ENCODE measurements at places on chromosomes 6 and 20. TPM values are rescaled to one million over a fixed set of nuclear protein-coding genes. Genes with fewer than 3 reads are reported as not detected.

AKAP7 gene
- total RNA-seq, result 5.9 TPM

TRIM15 gene
- total RNA-seq, result not detected

- no peak for DNase-seq
These were observed 1231.3 kb downstream of the EPHA7 start for GRCh38 chr6:92188016-92188415.

TSHZ2 gene
- total RNA-seq, result not detected

GRCh38 chr6:43883847-43884651 lies 114.0 kb downstream of the VEGFA start:
- no peak for DNase-seq

GRCh38 chr20:56967916-56968315 lies 298.5 kb downstream of the BMP7 start:
- DNase-seq, result no peak

TFAP2C gene
- total RNA-seq, result 1.1 TPM

DNA sequence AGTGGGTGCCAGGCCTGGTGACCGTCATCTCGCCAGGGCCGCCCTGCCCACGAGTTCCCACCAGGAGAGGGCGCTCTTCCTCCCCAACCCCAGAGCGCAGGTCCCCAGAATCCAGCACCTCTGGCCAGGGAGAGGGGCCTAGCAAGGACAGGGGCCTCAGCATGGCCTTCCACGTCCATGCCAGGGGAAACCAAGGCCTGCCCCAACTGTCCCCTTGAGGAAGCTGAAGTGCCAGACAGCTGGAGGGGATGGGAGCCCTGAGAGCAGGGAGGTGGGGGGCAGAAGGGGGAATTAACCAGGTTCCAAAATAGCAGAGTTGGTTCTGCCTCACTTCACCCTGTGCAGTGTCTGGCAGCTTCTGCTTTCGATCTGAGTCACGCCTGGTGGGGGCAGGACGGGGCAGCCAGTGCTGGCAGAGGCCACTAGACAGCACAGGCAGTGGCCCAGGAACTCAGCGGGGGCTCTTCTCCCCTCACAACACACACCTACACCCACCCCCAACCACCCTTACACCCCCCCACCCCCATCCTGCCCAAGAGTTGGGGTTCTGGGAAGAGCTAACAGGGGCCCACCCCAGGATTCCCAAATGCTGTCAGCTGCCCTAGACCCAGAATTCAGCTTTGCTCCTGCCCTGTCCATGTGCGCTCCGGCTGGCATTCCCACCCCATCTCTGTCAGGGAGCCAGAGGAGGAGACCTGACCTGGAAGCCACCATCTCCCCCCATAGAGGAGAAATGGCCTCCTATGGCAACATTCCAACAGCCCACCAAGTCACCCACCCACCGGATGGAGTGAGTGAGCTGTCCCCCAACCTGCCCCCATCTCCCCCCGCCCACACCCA lies 29.2 kb downstream of the TFEB start:
- no peak for DNase-seq

MYL9 gene
- 213 TPM for total RNA-seq

DNA sequence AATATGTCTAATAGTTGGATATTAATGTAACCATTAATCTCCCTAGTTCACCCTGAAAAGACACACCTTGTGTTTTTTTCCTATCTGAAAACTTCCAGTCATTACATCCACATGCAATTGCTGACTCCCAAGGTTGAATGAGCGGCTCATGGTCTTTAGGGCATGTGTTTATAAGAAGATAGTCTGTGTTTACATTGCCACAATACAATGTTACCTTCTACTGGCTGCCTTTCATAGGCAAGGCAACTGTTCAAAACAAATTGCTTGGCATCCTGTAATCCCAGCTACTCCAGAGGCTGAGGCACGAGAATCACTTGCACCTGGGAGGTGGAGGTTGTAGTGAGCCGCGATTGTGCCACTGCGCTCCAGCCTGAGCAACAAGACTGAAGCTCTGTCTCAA lies 86.8 kb upstream of the SHLD1 start:
- no peak for DNase-seq

DNA sequence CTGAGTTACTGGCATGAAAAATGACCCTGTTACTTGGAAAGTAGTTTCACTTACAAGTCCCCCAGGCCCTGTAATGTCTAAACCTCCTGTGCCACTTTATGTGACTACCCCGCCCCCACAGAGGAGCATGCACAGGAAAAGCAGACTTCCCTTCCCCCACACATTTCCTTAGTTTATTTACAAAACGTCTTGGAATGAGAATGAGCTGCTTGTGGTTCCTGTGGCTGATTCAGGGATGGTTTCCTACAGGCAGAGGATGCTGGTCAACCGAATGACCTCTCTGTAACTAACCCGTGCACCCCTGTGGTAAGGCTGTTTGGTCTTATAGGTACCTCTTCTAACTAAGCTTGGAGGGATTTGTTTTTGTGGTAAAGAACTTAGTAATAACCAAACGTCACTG lies 28.5 kb downstream of the RSPO3 start:
- DNase-seq, result peak; percentile 82

DNA sequence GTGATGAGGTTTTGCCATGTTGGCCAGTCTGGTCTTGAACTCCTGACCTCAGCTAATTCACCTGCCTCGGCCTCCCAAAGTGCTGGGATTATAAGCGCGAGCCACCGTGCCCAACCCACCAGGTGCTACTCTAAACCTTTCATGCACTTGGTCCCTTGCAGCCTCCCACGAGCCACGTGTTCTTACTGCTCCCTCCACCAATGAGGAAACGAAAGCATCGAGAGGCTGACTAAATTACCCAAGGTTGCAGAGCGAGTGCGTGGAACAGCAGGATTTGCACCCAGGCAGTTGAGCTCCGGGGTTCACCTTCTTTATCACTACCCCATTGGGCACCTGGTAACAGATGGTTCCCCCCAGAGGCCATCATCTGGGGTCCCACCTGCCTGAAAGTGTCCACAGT lies 208.3 kb downstream of the LY86 start:
- no peak for DNase-seq

DNA sequence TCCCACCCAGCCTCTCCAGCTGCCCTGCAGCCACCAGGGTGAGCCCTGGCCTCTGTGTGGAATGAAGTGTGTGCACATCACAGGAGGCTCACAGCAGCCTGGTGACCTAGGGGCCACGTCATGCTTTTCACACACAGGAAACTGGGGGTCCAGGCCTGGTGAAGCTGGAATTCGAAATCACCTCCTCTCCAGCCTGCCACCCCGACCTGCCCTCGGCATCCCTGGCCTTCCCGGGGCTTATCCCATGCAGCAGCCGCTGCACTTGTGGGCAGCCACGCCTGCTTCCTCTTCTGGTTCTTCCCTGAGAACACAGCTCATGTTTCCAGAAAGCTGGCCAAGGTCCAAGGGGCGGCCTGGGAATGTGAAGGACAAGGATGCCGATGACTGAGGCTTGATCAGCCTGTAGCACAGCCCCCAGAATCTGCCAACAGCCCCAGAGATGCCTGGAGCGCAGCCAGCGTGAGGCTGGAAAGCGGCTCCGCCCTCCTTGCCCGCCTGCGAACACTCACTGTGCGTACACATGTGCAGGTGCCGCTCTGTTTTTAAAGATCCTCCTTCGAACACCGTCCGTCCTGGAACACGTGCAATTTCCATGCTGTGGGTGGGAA lies 4.2 kb upstream of the NTSR1 start:
- peak; percentile 60 for DNase-seq

- DNase-seq, result no peak
These were observed 132.8 kb upstream of the SPACA1 start for GRCh38 chr6:87914637-87915395.

- DNase-seq, result peak; percentile 5
These were observed 403.6 kb downstream of the PLCB1 start for GRCh38 chr20:8535403-8536261.

DNA sequence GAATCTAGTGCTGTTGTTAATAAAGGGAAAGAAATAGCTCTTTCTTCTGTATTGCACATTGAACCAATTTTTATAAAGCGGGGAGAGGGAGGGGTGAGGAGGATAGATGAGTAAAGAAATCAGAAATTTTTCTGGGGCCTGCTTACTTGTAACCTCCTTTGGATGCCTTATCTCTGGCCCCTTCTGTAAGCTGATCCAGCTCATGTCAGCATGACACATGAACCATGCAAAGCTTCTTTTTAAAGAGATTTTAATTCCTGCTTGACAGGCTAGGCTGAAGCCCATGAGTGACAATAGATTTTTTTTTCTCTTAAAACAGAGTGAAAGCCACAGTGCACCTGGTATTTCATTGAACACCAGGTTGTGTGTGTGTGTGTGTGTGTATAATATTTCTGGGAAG lies 325.3 kb downstream of the PRL start:
- DNase-seq, result no peak

DNA sequence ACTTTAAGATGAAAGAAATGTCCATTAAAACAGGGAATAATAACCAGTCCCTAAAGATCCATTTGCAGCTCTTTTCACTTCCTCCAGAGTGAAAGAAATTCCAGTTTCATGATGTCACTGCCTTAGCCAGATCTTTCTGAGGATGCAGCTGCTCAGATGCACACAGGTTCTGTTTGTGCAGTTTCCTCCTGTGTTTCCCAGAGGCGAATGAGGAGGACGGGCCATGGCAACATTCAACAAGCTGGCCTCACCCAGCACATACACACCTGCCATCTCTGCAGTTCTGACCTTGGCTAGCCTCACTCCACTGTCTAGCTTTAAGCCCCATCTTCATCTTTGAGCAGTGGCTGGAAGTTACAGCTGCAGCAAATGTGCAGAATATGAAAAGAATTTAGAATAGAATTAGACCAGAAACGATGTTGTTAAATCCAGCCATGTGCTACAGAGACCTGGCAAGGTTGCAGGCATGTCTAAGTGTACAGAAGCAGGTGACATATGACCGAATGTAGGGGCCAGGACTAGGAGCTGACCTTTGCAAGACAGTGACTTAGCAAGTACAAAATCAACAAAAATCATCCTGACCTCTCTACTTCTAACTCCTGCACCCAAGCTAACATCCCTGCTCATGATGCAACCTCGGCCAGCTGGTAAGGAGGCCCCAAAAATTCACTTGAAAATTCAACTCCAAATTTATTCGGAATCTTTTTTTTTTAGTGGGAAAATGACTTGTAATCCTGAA lies 35.0 kb downstream of the FAM50B start:
- DNase-seq, result no peak

DNA sequence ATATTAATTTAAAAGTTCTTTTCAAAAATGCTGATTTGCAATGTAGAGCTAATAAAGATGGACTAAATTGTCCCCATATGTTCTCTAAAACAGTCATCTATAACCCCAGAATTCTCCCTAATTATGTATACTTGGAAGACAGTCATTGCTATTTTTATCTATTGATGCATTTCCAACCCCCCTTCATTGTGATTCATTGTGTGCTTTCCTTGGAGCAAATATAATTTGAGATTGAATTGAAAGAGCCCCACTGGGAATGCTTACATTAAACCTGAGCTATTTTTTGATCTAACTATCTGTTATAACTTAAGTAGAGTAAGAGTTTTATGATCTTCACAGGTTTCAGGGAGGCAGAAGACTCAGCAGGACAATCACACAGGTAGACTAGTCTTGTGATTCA lies 73.7 kb upstream of the PTCHD4 start:
- no peak for DNase-seq

DNA sequence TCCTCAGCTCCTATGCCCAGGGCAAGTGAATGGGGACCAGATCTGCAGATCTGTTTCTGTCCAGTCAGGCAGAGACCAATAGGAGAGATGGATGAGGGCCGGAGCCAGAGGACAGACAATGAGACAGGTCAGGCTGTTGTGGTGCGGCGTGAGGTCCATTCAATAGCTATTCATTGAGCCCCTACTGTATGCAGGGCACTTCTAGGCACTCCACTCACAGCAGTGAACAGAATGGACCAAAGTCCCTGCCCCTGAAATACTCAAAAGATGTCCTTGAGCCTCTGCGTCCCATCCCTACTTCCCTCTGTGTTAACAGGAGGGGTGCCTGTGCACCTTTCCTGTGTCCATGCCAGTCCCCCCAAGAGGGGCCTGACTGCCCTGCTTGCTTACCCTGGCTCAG lies 8.5 kb upstream of the TULP1 start:
- DNase-seq, result no peak

DNA sequence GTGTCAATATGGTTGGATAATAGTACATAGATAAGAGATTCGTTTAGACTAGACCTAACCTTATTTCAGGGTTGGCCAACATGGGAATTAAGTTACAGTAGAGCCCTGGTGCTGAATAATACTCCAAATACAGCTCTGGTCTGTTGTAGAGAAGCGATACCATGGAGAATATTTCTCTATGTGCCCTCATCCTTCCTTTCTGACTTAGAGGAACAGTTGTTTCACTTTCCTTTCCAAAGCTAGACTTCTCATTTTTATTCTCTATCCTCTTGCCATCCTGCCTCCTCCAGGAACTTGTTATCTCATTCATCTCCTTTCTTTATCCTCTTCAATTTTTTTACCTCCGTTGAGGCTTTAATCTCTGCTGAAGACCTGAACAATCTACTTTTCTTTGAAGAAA lies 68.9 kb downstream of the EDN1 start:
- DNase-seq, result no peak

- no peak for DNase-seq
These were observed 18.4 kb upstream of the SNX9 start for GRCh38 chr6:157804448-157805327.

GRCh38 chr6:159933077-159933476 lies 35.8 kb upstream of the IGF2R start:
- DNase-seq, result no peak

- peak; percentile 89 for DNase-seq
These were observed 117.9 kb downstream of the JAG1 start for GRCh38 chr20:10555865-10556308.

RNASET2 gene
- 30.4 TPM for total RNA-seq

GRCh38 chr6:106773522-106773921 lies 144.1 kb downstream of the QRSL1 start:
- DNase-seq, result no peak

- no peak for DNase-seq
These were observed 1.3 kb downstream of the KPNA5 start for GRCh38 chr6:116682334-116682712.

PNPLA1 gene
- not detected for total RNA-seq

DNA sequence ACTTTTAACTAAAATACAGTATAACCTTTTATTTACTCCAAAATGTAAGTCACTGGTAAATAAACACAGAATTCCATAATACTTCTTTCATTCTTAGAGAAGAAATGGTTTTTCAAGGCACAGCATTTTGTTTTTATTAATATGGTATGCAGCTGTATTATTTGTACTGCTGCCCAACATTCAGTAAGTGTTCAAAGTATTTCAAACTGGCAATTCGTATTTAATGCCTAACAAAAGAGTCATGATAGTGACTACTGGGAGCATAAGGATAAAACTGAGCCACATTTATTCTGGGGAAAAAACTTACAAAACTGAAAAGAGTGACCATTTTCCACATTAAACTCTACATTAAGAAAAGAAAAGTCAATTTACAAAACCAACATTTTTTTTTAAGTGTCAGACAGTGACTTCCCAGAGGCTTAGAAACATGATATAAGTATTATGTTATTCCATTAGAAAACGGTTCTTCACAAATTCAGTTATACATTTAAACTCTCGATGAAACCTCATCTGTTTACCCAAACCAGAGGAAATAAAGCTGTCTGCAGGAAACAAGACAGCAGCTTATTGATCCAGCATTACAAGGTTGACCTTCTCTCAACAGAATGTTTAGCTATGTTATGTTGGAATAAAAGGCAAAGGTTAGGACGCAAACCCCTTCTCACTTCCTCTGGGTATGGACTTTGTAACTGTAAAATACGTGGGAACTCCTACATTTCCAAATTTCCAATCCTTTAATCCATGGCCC lies 24.3 kb downstream of the EPB41L2 start:
- DNase-seq, result no peak

All from SJSA1 (cell line).